ENCODE measurements at places on chromosomes 11 and 22.

- DNase-seq, result no peak
Measured at GRCh38 chr11:1307163-1307870, 2.1 kb downstream of the TOLLIP start.

GRCh38 chr11:44611088-44611487, 45.6 kb downstream of the CD82 start:
- DNase-seq, result no peak

DNA sequence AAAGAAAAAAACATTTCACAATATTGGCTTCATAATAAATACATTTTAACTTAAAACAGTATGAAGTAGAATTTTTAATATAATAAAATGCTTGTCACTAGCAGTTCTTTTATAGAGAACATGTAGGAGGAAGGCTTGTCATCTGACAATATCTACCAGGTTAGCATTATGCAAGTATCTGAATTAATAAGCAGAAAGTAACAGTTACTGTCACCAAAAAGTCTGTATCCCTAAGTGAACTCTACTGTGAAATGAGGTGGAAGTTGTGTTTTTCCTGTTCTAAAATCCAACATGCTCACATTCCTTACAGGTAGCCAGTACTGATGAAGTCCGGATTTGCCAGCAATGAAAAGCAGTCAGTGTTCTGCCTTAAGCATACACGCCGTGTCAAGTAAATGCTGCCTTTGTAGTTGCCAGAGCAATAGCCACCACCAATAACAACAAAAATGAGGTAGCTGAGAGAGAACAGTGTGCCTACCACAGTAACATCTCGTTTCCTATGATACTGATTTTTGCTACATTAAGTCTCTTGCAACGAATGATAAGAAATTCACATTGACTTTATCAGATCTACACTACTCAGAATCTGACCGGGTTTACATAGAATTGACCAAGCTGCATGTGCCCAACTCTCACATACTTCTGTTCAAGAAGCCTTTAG, 95.5 kb downstream of the SIK3 start:
- no peak for DNase-seq

- DNase-seq, result no peak
Measured at GRCh38 chr22:28910569-28911303, 27.4 kb downstream of the ZNRF3 start.

DNA sequence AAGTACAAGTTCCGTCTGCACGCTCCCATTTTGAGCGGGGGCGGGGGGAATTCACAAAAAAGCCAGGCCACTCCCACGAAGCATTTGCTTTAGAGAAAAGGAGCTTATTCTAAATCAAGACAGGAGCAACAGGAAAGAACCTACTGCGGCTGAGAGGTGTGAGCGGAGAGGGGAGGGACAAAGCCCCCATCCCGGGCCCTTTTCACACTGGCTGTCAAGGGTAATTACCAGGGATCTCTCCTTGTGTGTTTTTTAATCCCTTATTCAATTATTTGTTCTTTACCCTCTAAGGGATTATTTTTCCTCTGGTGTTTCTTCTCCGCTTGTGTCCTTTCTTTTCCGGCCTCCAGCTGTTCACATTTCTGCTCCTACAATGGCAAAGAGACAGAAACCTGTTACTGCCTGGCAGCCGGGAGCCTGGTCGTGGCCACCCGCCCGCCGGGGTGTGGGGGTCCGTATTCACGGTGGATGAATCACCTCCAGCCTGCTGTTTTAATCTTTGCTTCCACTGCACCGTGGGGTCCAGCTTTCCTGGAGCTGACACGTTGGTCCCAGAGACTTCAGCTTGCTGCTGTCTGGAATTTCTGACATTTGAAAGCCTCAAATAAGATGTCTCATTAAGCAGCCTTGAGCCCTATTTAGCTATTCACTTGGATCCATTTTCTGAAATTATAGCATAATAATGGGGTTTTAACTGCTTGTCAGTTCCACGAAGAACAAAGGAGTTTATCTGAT, 61.4 kb upstream of the FADD start:
- DNase-seq, result no peak

- DNase-seq, result no peak
Measured at GRCh38 chr11:120442031-120442430, 69.5 kb upstream of the GRIK4 start.

DNA sequence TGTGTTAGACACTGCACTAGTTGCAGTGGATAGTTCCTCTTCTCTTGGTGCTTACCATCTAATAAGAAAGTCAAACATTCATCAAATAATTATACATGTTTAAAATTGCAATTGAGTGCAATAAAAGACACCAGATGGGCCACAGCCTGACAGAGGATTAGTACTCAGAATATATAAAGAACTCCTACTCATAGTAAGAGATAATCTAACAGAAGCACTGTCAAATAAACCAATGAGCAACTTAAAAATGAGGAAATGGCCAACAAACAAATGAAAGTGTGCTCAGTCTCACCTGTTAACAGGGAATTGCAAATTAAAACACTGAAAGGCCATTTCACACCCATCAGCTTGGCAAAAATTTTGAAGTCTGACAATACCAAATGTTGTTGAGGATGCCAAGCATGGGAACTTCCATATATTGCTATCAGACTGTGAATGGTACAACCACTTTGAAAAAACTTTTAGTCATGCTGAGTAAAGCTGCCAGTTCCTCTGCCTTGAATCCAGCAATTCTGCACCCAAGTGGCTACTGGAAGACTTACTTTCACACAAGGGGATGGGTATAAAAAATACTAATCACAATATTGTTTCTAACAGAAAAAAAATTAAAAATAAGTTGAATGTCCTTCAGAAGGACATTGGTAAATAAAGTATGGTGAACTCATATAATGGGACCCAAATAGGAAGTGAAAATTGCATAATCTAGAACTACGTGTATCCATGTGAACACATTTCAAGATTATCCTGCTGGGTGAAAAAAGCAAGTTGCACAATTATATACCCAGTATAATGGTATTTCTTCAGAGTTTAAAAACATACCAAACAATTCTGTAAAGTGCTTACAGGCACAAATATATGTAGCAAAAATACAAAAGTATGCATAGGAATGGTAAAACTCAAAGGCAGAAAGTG, 41.4 kb upstream of the CREB3L1 start:
- no peak for DNase-seq

GRCh38 chr11:15871904-15872626, 484.3 kb downstream of the SOX6 start:
- no peak for DNase-seq

DNA sequence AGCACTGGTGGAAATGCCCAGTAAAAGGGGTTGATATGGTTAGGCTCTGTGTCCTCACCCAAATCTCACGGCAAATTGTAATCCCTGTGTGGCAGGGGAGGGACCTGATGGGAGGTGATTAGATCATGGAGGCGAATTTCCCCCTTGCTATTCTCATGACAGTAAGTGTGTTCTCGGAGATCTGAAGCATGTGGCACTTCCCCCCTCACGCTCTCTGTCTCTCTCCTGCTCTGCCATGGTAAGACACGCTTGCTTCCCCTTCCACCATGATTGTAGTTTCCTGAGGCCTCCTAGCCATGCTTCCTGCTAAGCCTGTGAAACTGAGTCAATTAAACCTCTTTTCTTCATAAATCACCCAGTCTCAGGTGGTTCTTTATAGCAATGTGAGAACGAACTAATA, 37.4 kb downstream of the PACSIN2 start:
- no peak for DNase-seq

- DNase-seq, result no peak
Measured at GRCh38 chr11:121814962-121815361, 301.1 kb downstream of the BLID start.

DNA sequence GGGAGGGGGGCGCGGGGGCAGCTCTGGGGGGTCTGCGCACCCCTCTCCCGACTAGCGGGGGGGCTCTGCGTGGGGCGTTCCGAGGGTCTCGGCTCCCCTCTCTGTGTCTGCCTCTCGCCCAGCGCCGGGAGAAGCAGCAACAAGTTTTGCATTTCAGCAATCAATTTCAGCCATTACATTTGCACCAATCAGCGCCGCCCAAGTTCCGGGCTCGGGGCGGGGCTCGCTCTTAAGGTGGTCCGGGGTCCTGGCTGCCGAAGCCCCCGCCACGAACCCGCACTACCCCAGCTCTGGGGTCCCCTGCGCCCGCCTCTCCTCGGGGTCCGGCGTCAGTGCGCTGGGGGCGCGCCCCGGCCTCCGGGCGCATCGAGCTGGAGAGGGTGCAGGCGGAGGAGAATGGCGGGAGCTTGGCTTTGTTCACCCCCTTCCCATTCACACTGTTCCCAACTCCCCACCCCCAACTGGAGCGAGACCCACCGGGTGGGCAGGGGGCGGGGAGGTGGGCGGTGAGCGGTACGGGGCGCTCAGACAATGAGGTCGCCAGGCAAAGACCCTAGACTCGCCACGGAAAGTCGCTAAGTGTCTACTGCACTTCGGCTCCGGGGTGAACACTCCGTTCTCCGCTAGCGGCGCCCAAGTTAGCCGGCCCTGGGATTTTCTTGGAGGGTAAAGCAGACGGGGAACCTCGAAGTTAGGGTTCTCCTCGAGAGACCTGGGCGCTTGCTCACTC, at the start of gene MN1:
MN1 (minus strand) TSS at position 141 of the 730 bp plus-strand sequence. CDS start 1,213 bp downstream, outside the sequence.
- DNase-seq, result peak; percentile 39

DNA sequence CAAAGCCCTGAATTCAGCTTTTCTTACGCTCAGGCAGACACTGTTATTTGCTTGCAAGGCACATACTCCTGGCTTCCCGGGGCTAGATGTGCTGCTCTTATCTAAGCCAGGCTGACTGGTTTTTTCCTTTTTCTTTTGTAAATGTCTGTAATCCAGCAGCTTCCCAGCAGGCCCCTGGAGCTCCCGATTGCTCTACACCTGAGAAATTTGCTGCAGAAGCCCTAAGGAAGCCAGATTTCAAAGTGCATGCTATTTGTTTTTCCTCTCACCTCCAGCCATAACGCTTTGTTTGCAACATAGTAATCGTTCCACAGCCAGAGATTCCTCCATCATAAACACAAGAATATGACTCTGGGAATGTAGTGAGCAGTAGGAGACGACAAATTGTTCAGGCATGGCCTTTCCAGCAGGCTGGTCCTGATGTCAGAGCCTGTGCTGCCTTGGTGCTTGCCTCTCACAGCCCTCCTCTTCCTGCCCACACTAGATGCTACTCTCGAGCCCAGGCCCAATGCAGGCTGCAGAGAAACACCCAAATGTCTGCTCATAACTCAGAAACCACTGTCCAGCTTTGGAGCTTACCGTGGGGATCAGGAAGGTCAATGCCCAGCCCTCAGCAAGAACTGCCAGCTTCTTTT, 54.7 kb upstream of the SLC6A5 start:
- DNase-seq, result no peak

GRCh38 chr11:45607995-45608394, 57.4 kb downstream of the CHST1 start:
- no peak for DNase-seq

DNA sequence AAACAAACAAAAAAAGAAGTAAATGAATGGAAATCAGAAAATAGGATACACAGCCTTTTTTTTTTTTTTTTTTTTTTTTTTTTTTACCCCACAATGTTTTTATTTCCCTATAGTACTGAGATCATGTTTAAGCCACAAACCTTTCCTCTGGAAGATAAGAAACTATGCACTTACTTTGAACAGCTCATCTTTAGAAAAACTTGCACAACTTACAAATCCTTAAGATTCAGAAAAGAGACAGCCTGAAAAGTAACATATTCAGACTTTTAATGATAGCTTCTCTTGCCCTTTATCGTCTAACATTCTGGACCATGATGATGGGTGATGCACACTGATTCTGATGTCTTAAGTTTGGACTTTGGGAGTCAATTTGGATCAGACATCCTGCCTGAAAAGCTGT, 80.3 kb downstream of the TNRC6B start:
- DNase-seq, result no peak

GRCh38 chr22:24695060-24695459, 79.5 kb downstream of the PIWIL3 start:
- no peak for DNase-seq

DNA sequence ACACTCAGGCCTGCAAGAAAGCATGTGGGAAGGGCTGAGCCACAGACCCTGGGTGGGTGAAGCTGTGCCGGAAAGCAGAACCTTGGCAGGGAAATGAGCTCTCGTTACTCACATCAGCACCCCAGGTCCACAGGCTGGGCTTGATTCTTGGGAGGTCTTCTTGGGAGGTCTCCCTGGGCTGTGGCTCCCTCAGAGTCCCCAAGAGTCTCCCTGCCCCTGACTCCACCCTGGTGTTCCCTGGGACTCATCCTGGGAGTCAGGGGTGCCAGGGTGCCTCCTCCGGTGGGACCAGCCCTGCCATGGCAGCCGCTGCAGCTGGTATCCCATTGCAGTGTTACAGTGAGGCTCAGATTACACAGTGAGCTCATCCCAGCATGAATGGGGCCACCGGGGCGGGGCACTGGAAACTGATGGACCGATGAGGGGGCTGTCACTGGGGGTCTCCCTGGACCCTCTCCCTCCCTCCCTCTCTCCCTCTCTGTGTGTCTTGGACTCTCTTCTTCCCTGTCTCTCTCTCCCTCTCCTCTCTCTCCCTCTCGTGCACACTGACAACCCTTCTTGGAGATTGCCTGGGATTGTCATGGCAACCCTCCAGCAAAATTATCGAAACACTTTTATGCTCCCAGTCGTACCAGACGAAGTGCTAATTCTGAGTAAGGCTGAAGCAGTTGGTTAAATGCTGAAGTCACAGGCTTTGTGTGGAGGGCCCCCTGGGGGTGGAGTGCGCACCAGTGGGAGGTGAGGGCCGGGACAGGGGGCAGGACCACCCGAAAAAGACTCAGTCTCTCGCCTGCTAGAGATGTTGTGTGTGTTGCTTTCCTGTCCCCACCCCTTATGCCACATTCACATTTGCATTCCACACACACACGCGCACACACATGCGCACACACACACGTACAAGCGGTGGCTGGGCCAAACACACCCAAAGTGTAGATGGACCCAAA, 8.6 kb upstream of the C11orf96 start:
- no peak for DNase-seq

DNA sequence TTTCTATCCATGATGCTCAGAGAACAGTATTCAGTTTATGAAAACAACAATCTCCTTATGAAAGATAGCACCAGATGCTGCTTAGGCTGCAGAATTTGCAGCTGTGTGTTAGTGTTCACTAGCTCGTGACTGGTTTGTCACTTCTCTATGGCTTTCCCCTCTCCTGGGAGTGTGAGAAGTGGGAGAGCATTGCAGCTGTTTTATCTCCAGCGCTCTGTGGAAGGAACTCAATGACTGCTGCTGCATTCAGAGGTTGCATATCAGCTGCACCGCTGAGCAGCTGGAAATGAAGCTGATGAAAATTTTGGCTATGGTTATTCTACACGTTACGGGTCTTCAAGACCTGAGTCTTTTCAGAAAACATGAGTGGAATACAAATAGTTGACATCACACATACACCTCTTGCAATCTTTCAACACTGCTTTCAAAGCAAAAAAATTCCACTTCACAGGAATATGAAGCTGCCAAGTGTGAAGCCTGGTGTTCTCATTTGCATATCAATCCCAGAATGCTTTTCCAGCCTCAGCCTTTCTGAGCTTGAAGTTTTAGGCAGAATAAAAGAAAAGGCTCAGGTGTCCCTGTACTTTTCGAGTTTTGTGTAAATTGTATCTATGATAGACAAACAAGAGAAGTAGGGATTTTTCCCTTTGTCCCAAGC, 149.3 kb upstream of the DDI1 start:
- DNase-seq, result no peak

GRCh38 chr11:48055292-48056132, 75.2 kb downstream of the PTPRJ start:
- peak; percentile 5 for DNase-seq

- no peak for DNase-seq
Measured at GRCh38 chr11:84384731-84385130, 1098.6 kb upstream of the CCDC90B start.

- DNase-seq, result no peak
Measured at GRCh38 chr11:71433648-71434450, 14.3 kb downstream of the DHCR7 start.

GRCh38 chr11:23252426-23252825, 392.2 kb upstream of the CCDC179 start:
- no peak for DNase-seq

Data from activated CD8-positive, alpha-beta memory T cell treated with anti-CD3 and anti-CD28 coated beads for 1 hour (primary cell).